ENCODE measurements at places on chromosomes 3 and 15.

- peak; percentile 62 for DNase-seq
Observed at GRCh38 chr3:110814170-110815007, 257.2 kb upstream of the NECTIN3 start.

DNA sequence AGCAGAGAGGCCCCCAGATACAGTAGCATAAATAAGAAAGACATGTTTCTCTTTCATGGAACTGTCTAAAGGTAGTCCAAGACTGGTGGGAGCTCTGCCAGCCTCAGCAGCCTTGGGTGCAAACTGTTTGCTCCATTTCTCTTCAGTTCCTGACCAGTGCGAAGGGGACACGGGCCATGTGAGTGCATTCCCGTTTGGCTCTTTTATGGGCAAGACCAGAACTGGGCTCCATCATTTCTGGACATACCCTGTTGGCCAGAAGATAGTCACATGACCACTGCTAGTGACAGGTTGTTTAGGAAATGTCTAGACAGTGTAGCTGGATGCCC lies 45.5 kb downstream of the CHCHD6 start:
- DNase-seq = no peak

DNA sequence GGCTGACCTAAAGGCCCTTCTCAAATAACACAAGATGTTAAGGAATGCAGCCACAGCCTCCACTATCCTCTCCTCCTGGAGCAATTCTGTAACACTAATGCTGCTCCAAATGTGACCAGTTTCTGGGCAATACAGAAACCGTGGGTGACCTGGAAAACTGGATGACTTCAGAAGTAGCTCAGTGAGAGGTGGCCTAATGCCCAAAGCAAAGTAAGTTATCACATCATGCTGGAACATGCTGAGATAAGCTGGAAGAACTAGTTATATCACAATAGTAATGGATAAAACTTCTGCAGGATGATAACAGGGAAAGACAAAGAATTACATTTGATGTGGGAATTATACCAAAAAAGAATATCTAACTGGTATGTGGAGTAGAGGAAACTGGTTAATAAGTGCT lies 72.0 kb downstream of the DHX30 start:
- no peak for DNase-seq

DNA sequence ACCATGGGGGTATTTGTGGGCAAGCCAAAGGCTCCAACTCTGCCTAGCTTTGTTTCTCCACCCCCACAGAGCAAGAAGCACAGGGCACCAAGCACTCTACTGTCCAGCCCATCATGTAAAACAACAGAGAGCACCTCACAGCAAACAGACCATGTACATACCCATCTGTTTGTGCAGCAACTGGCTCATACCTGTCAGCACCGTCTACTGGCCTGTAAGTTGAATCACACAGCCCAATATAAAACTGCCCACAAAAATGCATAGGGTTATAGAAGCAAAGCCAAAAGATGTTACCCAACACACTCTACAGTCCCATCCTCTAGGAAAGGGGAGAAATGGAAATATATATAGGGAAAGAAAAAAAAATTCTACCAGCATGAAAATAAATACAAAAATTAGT lies 139.7 kb upstream of the CPNE4 start:
- no peak for DNase-seq

DNA sequence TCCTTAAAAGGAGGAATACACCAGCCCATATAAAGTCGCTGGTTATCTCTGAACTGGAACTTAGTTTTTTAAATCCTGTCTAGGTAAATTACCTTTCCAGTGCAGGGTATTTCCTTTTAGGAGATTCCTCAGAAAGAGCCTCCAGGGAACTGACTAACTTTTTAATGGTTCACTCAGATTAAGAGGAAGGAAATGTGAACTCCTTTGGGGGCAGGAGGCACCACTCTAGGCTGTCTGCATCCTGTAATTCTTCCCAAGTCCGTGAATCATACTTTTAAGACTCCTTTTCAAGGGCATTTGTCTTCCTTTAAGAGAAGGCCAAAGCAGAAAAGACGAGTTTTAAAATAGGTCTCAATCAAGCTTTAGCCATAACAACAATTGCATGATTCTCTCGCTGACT lies 871.2 kb upstream of the NR2F2 start:
- no peak for DNase-seq

DNA sequence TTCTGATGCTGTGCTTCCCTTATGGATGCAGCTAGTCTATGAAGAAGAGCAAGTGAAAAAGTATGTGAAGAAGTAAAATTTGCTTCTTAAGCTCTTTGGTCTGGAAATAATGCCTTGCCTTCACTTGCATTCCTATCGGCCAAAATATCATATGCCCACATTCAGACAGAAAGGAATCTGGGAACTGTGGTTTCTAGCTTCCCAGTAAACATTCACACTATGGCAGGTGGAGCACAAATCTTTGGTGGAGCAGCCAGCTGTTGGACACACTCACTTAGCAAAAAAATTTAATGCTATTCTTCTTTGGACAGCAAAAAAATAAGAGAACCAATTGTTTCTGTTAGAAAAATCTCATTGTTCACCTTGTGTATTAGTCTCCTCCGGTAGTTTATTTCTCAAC lies 12.3 kb upstream of the COL6A6 start:
- no peak for DNase-seq

DNA sequence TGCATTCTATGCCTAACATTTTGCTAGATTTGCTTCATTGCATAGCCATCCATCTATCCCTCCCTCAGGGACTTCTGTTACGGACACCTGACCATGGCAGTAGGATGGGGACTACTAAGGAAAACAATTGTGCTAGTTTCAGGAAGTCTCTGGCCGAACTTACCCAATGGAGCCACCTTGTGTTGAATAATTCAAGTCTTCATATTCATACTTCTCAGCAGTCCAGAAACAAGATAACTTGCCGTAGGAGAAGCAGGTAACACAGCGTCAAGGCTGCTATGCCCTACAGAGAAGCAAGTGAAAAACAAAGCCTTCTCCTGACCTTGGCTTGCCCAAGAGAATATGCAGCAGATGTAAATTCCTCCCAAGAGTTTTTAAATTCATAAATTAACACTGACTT lies 685.3 kb downstream of the GRM7 start:
- no peak for DNase-seq

- DNase-seq = no peak
Observed at GRCh38 chr3:78562328-78562727, 1205.5 kb downstream of the ROBO1 start.

GRCh38 chr3:195886181-195887141 lies 21.9 kb downstream of the TNK2 start:
- no peak for DNase-seq

DNA sequence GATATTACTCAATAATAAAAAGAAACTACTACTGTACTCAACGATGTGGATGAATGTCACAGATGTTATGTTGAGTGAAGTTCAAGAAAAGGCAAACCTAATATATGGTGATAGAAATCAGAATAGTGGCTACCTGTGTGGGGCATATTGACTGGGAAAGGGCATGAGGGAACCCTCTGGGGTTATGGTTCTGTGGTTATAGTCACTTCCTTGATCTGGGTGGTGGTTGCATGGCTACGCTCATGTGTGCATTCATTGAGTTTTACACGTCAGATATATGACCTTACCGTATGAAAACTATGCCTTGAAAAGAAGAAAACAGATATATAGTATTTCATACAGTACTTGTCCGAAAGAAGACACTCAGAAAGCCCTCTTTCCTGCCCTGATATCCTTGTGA lies 331.0 kb upstream of the LRRFIP2 start:
- no peak for DNase-seq

GRCh38 chr15:48072941-48073340 lies 47.8 kb upstream of the SLC24A5 start:
- DNase-seq = no peak

DNA sequence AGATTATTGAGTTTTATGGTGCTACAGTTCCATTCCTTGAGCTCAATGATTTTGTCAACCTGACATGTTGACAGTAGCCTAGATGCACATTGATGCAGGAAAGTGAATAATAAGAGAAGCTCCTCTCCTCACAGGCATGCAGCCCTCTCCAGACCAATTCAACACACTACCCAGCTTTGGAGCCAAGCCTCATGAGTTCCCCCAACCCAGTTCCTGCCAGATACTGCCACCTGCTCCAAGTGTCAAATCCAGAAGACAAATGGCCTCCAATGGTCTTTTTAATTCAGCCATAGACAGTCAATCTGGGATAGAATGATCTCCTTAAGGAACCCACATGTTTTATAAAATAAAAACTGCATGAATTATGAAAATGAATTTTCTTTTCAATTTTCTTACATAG lies 83.7 kb upstream of the ARHGEF3 start:
- DNase-seq = peak; percentile 16

DNA sequence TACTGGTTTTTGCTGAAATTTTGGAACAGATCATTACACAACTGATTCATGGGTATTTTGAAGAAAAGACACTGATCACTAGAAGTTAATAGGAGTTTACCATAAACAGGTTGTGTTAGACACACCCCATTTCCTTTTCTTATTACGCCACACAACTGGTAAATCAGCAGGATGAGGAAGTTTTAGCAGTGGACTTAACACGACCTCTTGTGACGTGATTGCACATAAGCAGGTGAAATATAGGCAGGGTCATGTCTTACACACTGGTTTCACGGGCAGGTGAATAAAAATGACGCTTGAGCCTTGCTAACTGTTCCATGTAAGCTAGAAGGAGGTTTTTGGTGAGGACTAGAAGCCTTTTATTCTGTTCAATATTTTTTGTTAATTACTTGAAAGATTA lies 27.1 kb upstream of the TPRG1 start:
- no peak for DNase-seq

- DNase-seq = no peak
Observed at GRCh38 chr3:122947738-122948137, 79.8 kb downstream of the SEMA5B start.

DNA sequence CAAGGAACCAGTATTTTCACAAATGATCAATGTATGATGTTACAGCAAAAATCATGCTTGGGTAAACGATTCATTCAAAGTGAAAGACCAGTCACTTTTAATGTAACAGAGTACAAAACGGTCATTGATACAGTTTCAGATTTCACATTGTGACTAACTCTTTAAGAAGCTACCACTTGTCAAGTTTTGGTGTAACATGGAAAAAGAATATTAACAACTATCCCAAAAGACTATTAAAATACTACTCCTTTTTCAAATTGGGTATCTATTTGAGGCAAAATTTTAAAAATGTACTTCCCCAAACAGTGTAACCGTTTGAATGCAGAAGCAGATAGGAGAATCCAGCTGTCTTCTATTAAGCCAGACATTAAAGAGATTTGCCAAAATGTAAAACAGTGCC lies 31.7 kb downstream of the AKAP13 start:
- DNase-seq = no peak

- DNase-seq = no peak
Observed at GRCh38 chr3:111069974-111070771, 1.4 kb upstream of the NECTIN3 start.

DNA sequence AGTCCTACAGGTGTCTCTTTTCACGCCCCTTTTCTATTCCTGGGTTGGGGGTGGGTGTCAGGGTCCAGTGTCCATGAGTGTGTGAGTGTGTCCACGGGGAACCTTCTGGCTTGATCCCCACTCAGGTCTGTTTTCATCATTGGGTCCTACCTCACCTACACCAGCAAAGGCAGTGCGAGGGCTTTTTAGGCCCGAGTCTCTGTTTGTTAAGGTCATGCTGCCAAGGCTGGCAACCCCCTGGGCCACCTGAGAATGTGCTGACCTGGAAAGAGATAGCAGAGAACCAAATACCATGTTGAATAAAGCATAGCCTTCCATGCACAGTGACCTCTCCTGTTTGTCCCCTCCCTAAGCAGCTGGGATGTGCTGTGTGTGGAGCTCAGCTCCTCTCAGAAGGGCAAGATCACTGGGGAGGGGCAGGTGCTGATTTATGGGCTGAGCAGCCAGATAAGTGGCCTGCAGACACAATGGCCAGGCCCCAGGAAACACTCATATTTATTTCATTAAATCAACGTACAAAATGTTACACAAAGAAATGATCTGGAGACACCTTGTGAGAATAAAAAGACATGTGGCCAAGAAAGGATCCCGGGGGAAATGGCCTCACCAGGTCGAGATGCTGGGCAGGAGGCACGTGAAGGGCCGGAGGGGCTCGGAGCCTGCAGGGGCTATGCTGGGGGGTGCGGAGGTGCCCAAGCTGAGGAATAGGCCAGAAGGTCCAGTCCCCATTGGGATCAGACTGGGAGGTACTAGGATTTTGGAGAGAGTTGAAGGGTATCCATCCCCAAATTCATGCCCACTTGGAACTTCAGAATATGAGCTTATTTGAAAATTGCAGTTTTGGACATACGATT lies 36.1 kb downstream of the RAB6B start:
- DNase-seq = no peak

GRCh38 chr3:102182162-102182561 lies 252.7 kb upstream of the ZPLD1 start:
- no peak for DNase-seq

- DNase-seq = no peak
Observed at GRCh38 chr3:171944118-171945016, 95.0 kb upstream of the FNDC3B start.

DNA sequence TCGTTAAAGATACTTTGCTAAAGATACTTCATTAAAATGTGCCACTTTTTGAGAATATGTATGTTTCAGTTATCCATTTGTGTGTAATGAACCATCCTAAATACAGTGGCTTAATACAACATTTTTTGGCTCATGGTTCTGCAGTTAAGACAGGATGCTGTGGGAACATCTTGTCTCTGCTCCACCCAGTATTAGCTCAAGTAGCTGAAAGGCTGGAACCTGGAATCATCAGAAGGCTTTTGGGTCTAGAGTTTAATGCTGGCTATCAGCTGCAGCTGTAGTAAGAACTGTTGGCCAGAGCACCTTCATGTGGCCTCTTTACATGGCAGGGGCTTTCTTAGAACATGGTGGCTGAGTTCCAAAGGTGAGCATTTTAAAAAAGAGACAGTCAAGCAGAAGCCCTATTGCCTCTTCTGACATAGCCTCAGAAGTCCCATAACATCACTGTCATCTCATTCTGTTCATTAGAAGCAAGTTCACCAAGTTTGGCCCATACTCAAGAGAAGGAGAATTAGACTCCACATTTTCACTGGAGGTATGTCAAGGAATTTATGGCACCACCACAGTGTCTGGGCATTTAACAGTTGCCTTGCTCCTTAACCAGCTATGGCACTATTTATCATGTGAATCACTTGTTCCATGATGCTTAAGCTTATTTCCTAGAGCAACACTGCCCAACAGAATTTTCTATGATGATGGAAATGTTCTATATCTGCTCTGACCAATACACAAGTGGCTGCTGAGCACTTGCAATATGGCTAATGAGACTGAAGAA lies 70.4 kb upstream of the PDZRN3 start:
- DNase-seq = no peak

DNA sequence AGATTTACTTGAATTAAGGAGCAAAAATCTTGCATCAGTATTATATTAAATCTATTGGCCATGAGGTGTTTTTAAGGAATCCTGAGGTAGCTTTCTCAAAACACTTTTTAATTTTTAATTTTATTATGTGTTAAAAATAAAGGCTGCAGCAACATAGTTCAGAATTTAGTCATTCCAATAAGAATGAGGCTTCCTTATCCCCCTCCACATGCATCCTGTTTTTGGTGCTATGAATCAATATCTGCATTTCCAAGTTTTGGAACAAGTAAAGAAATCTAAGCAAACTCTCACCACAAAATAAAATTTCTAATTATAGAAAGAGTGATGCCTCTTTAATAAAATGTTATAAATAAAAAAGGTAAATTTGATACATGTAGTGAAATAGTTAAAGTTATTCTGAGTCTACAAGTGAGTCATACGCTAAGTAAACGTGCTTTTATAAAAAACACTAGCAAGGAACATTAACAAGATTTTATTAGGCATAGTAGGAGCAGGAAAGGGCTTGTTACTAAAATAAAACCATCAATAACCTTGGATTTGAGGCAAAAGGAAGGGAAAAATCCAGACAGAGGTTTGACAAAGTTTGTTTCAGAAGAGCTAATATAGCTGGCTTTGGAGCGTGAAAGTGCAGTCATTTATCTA lies 1218.0 kb downstream of the NSUN3 start:
- DNase-seq = no peak

Data from activated T-cell treated with anti-CD3 and anti-CD28 coated beads, Interleukin-2, amount 50 U/mL, for 48 hours (primary cell).